ENCODE measurements at places on chromosomes 5 and 9. TPM values are rescaled to one million over a fixed set of nuclear protein-coding genes. Genes with fewer than 3 reads are reported as not detected.

- no peak for DNase-seq
- no peaks in the 10 kb centered on the region for H3K4me1 ChIP-seq
- no peak overlapping the region for H3K4me3 ChIP-seq
- no peak overlapping the region for H3K27ac ChIP-seq
- H3K36me3 ChIP-seq = no peaks in the 10 kb centered on the region
Observed at GRCh38 chr5:126139773-126140172, 283.4 kb upstream of the GRAMD2B start.

DNA sequence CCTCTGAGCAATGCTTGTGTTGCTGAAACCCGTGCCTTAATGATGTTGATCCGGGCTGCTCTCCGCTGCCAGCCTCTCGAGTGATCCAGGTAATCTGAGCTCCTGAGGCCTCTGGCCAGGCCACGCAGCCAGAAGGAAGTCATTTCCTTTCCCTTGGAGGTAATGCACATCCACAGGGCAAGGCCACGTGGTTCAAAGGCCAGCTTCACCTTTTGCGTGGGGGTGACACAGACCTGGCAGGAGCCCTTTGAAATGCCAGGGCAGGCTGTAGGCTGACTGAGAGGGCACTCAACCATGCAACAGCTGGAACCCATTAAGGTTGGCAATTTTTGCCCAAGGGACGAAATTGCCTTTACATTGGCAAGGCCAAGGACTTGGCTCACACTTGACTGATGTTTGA lies 80.4 kb downstream of the LIX1 start:
- H3K4me3 ChIP-seq = no peak overlapping the region
- no peaks in the 10 kb centered on the region for H3K27me3 ChIP-seq
- no peak overlapping the region for H3K27ac ChIP-seq
- no peaks in the 10 kb centered on the region for H3K36me3 ChIP-seq
- H3K4me1 ChIP-seq = no peaks in the 10 kb centered on the region

DNA sequence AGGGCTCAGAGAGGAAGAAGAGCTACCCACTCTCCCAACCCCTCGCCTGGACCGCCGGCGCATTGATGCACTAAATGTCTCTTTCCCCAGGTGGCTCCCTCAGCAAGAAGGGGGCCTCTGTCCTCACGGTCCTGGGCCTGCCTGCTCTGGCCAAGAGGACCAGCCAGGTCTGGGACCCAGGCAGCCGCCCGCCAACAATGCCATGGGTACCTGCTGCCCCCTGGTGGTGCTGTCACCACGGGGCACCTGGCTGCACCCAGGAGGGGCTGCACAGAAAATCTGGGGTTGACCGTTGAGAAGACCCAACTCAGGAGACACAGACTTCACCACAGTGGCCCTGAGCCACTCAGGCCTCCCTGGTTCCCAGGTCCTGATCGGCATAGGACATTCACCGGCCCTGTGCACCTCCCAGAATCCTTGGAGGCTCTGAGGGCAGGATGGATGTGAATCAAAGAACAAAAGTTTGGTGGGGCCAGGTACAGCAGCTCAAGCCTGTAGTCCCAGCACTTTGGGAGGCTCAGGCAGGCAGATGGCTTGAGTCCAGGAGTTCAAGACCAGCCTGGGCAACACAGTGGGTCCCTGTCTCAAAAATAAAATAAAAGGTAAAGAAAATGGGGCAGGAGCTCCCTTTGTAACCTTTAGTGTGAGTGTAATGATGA lies 2.4 kb upstream of the VAV2 start:
- DNase-seq = peak; percentile 28
- H3K27me3 ChIP-seq = peaks cover 11% of the 10 kb centered on the region
- no peak overlapping the region for H3K27ac ChIP-seq
- no peak overlapping the region for H3K4me3 ChIP-seq
- H3K4me1 ChIP-seq = peaks cover 9% of the 10 kb centered on the region

DNA sequence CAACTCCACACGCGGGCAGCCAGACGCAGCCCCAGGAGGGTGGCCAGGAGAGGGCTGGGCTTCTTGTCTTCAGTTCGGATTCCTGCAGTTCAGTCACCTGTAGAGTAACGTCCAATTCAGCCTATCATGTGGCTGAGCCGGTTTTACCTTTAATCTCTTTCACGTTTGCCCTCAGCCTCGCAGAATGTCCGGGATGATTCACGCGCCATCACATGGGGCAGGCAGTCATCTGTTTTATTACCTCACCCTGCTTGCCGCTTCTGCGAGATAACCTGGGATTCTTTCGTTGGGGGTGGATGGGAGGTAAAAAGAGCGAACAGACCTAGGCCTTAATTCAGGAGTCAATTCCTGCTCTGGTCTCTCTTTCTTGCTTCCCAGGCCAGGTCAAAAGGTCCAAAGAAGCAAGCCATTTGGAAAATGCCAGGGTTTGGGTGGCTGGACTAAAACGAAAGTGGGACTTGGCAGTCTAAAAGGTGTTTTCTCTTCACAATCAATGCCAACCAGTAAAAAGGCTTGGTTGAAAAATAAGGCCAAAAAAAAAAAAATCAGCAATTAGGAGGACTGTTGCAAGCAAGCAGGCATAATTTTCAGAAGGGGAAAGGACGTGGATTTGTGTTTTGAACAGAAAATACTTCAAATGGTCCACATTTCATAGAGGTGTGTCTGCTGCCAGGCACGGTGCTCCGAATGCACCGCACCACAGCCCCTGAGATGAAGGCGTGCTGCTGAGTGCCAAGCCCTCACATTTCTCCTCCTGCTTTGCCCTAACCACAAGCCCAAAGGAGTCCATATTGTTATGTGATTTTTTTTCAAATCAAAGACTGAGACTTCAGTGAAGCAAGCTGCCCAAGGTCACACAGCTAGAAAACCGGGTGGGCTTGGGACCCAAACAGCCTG lies 2.8 kb upstream of the WWC1 start:
- no peak overlapping the region for H3K27ac ChIP-seq
- H3K4me1 ChIP-seq = no peaks in the 10 kb centered on the region
- peaks cover 27% of the 10 kb centered on the region for H3K27me3 ChIP-seq
- no peak for DNase-seq

GRCh38 chr5:10442576-10442975 lies 897 bp downstream of the ROPN1L start:
- H3K4me1 ChIP-seq = peaks cover 15% of the 10 kb centered on the region
- H3K27ac ChIP-seq = no peak overlapping the region
- no peak overlapping the region for H3K4me3 ChIP-seq
- H3K27me3 ChIP-seq = no peaks in the 10 kb centered on the region

GRCh38 chr5:59856358-59856757 lies 37.2 kb downstream of the PDE4D start:
- H3K27me3 ChIP-seq = no peaks in the 10 kb centered on the region
- H3K4me3 ChIP-seq = no peak overlapping the region
- no peaks in the 10 kb centered on the region for H3K36me3 ChIP-seq

GRCh38 chr9:112694706-112695555 lies 23.0 kb downstream of the INIP start:
- peaks cover 31% of the 10 kb centered on the region for H3K36me3 ChIP-seq
- no peak for DNase-seq
- H3K27ac ChIP-seq = no peak overlapping the region
- H3K27me3 ChIP-seq = no peaks in the 10 kb centered on the region

DNA sequence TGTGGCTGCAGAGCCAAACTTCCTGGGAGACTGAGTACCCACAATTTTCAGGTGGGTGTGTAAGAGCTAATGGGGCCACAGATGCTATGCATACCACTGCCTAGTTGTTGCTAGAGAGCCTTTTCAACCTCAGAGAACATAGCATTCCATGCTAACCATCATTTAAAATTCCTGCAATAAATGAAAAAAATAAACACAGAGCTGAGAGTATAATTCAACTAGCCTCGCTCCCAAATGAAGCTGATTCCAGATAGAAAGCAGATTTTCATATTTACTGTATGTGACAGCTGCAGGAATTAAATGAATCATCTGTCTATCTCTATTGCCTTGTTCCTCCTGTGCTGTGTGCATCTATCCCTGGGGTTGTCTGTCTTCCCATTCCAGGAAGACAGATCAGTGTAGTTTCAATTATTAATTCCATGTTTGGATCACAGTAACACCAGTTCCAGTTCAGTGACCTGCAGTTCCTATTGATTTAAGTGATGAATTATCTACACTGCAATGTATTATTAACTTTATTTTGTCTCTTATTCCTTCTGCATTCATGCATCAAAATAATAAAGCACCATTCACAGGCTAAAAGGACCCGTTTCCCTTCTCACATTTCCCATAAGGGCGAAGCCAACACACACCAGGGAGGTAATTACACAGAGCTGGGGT lies 324.5 kb downstream of the SLIT3 start:
- no peak overlapping the region for H3K4me3 ChIP-seq
- H3K4me1 ChIP-seq = no peaks in the 10 kb centered on the region
- no peaks in the 10 kb centered on the region for H3K36me3 ChIP-seq
- H3K27ac ChIP-seq = no peak overlapping the region

- no peaks in the 10 kb centered on the region for H3K4me1 ChIP-seq
- DNase-seq = no peak
- H3K27me3 ChIP-seq = no peaks in the 10 kb centered on the region
- H3K36me3 ChIP-seq = no peaks in the 10 kb centered on the region
- no peak overlapping the region for H3K4me3 ChIP-seq
Observed at GRCh38 chr5:169804861-169805260, 167.8 kb downstream of the DOCK2 start.

DNA sequence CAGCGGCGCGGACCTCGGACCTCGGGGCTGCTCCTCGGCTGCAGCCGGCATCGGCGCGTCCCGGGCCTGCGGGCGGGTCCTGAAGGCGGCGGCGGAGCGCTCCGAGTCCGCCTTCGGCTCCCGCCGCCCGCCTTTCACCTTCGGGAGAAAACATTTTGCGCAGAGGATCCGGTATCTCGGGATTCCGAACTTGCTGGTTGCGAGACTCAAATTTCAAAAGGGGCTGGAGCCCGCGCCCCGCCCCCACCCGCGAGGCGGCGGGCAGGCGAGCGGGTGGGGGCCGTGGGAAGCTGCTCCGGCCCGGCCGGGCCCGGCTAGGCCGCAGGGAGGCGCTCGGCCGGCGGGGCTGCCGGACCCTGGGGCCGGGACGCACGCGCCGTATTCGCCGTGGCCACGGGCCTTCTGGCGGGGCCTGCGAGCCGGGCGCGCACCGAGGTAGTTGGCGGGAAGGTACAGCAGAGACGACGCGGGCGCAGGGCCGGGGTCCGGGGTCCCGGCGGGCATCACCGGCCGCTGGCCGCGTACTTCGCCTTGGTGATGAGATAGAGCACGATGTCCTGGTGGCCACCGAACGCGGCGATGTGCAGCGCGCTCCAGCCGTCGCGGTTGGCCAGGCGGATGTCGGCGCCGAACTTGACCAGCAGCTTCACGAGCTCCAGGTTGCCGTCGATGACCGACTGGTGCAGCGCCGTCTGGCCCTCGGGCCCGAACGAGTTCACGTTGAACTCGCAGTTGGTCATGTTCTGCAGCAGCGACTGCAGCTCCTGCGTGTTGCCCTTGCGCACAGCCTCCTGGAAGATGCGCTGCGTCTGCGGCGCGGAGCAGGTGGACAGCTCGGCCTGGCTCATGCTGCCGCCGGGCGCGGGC lies 757 bp downstream of the NRARP start:
- peak overlapping the region; percentile 78 for H3K27ac ChIP-seq
- peak overlapping the region; percentile 55 for H3K4me3 ChIP-seq
- no peaks in the 10 kb centered on the region for H3K36me3 ChIP-seq
- peaks cover 20% of the 10 kb centered on the region for H3K4me1 ChIP-seq
- peaks cover 45% of the 10 kb centered on the region for H3K27me3 ChIP-seq

DNA sequence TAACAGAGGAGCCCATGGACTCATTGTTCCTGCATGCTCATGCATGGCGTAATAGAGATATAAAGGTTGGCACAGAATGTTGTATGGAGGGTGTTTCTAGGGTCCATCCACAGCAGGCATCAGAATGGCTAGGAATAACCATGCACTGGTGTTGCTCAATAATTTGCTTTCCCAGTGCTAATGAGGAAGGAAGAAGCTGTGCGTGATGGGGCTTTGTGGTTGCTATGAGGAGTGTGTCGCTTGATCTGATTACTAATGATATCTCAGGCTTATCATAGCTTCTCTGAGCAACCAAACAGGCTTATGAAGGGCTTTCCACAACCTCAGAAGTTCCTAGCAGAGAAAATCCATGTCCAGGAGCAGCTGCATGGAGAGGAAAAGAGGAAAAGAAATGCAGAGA lies 151.3 kb upstream of the TRPC7 start:
- H3K27me3 ChIP-seq = no peaks in the 10 kb centered on the region
- DNase-seq = no peak
- H3K36me3 ChIP-seq = no peaks in the 10 kb centered on the region

The NUP188 gene
- total RNA-seq = 59.7 TPM

The BARX1 gene
- not detected for total RNA-seq

The OBP2B gene
- total RNA-seq = not detected

The BRINP1 gene
- not detected for total RNA-seq

The TRPM6 gene
- total RNA-seq = 0.20 TPM

The CCL21 gene
- 0.87 TPM for total RNA-seq

Measured in gastrocnemius medialis (tissue), 4 donors.